Activated CD4-positive, CD25-positive, alpha-beta regulatory T cell (primary cell): ENCODE measurements at places on chromosomes 7 and 10.

DNA sequence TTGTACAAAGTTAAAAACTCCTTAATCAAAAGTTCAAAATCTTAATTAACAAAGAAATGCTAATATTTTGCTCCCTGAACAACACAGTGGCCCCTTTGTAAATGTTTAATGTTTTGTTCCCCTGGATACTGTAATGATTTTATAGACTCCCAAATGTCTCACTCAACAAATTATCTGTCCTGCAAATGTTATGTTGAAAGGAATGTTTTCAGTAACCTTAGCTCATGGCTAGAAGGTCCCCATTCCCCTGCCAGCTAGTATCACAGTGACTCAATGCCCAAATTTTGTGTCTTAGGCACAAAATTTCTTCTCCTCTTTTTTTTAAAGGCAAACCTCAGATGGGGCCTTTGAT, 298.9 kb downstream of the ELMO1 start:
- no peak for DNase-seq

DNA sequence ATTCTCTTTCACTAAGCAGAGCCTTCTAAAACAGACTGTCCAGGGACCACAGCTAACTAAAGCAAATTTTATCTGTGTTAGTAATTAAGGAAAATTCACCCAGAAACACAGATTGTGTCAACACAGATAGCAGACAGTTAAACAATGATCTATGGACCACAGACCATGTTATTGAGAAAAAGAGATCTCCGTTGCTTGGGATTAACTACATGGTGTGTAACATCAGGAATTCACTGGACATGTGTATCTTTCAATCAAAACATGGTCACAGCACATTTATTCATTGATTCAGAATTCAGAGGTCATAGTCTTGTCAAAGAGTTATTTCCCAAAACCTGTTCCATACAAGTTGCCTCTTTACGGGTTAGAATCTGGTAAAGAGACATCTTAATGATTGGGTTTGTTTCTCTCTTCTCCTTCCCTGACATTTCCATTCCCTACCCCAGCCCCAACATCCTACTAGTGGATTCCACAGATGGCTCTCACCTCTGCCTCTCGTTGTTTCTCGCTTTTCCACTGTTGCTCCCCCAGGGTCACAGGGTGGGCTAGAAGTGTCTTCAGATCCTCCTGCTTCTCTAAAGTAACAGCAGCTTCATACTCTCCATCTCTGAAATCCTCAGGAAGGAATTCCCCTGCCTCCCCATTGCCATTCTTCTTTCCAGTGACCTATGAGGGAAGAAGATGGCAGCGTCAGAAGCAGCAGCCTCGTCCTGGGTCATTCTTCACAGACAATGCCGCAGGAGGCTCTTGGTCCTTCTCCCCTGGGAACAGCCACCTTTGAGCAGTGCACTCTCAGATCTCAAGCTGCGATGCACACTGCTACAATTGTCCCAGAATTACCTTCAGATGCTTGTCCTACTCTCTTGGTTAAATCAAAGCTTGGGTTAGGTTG, 958 bp downstream of the ANKRD1 start:
- no peak for DNase-seq

DNA sequence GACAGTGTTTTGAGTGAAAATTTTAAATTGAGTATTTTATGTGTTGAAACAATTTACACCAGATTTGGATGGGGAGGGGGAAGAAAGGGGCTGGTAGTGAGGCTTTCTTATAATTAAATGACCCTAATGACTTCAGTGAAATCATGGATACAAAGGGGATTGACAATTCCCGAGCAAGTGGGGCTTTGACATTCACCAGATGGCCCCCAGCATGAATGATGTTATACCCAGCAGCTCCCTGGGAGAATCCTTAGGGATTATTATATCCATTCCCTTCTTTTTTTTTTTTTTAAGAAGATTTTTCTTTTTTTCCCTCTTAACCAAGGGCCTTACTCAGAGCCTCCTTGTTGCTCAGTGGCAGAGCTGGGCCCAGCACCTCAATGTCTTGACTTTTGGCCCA, 17.9 kb downstream of the PLPP4 start:
- no peak for DNase-seq

- no peak for DNase-seq
These were observed at the start of gene AKR1C8 for GRCh38 chr10:5184987-5185775. Gene AKR1C8, minus strand, starts transcription at chr10:5185150. Its CDS starts 46 bp downstream, at chr10:5185104.

DNA sequence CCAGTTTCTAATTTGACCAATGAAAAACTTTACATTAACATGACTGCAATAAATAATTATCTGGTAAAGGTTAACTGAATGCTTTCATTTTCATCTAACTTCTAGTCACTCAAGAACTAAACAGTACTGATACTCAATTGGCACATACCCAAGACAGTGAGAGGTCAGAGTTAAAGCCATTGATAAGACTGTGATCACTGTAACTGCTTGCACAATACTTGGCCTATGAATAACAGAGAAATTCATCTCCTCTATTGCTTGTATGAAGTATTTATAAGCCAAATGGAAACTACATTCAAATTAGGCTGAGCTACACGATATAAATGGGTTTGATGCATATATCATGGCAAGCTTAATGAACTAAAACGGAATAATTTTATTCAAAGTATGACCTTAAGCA, 43.0 kb downstream of the HERC4 start:
- DNase-seq, result no peak

GRCh38 chr7:22640269-22640668, 86.7 kb upstream of the IL6 start:
- no peak for DNase-seq

DNA sequence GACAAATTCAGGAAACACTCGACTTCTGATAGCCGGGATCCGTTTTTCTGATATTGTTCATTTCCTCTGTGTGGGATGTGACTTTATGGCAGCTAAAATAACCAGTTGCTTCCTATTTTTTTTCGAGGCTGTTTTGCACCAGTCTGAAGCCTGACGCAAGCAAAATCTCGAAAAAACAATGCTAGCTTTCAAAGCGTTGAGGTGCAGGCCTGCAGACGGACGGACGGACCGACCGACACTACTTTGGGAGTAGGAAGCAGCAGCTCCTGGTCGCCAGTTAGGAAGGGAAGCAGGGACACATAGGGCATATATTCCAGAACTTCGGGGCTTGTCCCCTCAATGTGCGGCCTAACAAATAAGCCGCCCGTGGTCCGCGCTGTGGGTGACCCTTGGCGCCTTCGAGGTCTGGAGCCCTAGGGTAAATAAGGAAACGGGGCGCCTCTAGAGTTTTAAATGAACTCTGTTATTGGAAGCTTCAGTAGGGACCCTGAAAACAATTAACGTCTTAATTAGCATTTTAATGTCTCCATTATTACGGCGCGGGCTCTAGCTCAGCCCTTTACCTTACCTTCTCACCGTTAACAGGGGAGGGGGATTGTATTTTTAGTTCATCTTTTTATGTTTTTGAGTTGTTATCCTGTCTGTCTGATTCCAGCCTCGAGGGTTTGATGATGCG, 1.3 kb downstream of the HHEX start:
- no peak for DNase-seq

- no peak for DNase-seq
These were observed 54.3 kb downstream of the SLC16A9 start for GRCh38 chr10:59655309-59655708.

GRCh38 chr7:132930881-132931280, 151.0 kb downstream of the CHCHD3 start:
- DNase-seq, result no peak

DNA sequence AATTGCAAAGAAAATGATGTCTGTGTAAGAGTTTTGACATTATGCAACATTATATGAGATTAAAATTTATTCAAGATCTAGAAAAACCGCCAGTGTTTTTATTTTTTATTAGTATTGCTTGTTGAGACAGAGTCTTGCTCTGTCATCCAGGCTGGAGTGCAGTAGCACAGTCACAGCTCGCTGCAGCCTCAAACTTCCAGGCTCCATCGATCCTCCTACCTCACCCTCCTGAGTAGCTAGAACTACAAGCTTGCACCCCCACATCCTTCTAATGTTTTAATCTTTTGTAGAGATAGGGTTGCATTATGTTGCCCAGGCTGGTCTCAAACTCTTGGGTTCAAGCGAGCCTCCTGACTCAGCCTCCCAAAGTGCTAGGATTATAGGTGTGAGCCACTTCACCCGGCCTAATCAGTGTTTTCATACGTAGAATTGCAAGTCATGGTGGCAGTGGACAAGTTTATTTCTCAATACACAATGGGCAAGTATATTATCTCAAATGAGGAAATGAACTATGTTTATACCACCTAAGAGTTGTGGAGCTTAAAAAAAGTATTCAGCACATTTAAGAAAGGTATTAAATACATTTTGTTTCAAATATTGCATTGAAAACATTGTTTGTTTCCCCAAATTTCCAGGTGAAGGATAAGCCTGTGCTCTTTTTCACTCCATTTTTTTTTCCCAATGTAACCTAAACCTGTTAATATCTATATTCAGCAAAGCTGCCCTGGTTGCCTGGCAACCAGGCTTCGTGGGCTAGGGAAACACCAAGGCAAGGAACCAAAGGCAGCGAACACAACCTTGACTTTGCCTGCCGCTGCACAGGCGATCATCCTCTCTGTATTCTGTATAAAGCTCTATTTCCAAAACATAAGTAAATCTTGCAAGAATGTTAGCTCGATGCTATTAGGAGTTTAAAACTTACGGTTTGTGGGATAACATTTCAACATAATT, 163.9 kb downstream of the CACNB2 start:
- DNase-seq, result no peak

DNA sequence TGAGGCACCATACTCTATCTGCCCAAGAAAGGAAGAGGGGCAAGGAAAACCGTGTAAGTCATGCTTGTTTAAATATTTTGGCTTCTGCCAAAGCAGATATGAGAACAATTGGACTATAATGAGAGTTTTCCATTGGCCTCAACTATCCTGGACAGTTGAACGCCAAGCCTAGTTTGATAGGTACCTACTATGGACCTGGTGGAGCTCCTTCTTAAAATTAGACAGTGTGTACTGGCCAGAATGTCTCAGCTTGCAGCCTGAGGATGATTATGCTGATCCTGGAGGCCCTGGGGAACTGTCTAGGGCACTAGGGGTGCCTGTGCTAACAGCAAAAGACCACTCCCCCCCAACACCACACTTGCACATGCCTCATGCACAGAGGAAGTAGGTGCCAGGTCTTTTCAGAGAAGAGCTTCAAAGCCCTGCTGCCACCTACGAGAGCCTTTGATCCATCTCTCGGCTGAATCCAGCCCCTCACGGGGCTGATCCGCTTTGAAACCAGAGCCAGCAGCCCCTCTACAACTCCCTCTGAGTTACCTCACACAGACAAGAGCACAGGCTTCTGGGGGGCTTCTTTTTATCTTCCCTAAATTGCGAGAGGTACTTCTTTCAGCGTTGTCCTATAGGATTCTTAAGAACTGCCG, 473.8 kb upstream of the GALNT17 start:
- DNase-seq, result no peak

- DNase-seq, result no peak
These were observed 72.3 kb downstream of the CHCHD3 start for GRCh38 chr7:133009426-133010252.

- DNase-seq, result no peak
These were observed 59.5 kb downstream of the LRRC18 start for GRCh38 chr10:48880016-48880705.

DNA sequence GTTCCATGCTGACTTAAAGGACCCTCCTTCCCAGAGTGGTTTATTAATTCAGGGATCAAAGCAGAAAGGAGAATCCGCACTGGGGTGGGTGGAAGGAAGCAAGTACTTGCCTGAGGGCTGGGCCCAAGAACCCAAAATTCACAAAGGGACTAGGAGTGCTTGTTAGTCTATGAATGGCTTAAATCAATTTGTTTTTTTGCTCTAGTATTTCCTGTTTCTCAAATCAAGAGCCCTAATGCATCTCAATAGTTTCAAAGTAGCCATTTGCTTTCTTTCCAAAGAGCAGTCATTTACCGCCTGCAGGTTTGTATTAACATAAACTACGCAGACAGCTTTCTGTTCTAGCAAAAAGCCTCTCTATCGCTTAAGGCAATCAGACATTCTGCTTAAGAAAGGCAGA, 44.2 kb upstream of the SLC35G1 start:
- DNase-seq, result no peak

DNA sequence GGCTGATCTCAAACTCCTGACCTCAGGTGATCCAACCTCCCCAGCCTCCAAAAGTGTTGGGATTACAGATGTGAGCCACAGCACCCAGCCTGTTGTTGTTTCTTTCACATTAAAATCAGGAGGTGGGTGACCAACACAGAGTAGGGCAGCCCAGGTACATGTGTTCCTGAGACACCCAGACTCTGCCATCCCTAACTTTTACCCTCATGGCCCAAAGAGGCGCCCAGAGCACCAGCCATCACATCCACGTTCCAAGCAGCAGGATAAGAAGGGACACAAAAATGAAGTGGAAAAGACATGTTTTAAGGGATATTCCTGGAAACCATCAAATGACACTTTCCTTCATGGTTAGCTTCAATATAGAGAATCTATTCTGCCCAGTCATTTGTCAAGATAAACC, 159.6 kb upstream of the KLF6 start:
- no peak for DNase-seq

- DNase-seq, result no peak
These were observed 185.5 kb upstream of the SH2B2 start for GRCh38 chr7:102101111-102101551.
